Activated naive CD8-positive, alpha-beta T cell treated with anti-CD3 and anti-CD28 coated beads, Interleukin-2, amount 10 ng/mL, durations not matched to agents 7 days and 5 days (primary cell): ENCODE measurements at places on chromosomes 16 and 17. TPM values are rescaled to one million over a fixed set of nuclear protein-coding genes. Genes with fewer than 3 reads are reported as not detected.

DNA sequence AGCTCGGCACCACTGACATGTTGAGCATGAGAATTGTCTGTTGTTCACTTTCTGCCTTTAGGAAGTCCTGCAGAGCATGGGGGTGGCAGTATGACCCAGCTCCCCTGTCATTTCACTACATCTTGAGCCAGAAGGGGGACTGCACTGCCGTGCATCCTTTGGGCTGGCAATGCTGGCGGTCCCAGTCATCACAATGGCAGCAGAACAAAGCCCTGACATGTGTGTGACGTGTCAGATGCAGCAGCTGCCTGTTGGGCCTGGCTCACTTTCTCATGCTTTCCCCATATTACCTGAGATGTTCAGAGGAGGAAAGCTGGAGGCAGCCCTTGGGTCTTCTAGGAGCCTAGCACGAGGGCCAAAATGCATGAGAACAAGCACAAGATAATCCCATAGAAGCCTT, 6.3 kb upstream of the ABAT start:
- no peak for DNase-seq

ATP1B2 gene
- total RNA-seq: 0.42 TPM

- peak; percentile 29 for DNase-seq
Measured at GRCh38 chr16:68362262-68362913, 51.6 kb downstream of the PRMT7 start.

- DNase-seq: no peak
Measured at GRCh38 chr16:85990861-85991301, 91.9 kb downstream of the IRF8 start.

ZNF469 gene
- total RNA-seq: 1.1 TPM

- DNase-seq: no peak
Measured at GRCh38 chr17:4109449-4109848, 33.4 kb downstream of the ZZEF1 start.

DNA sequence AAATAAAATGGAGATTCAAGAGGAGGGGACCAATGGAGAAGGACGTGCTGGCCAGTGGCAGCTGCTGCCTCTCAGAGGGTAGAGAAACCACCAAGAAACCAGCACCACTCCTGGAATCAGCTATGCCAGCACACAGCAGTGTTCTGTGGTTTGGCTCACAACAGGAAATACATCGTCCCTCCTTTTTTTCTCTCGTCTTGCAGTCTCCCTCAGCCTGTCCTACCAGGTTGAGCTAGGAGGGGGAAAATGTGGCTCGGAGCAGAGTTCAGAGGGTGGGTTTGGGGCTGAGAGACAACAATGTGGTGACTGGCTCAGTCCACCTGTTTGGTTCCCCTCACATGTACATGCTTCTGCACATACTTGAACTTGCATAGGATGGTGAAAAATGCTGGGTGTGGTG, 19.9 kb upstream of the SLC16A5 start:
- peak; percentile 45 for DNase-seq

DNA sequence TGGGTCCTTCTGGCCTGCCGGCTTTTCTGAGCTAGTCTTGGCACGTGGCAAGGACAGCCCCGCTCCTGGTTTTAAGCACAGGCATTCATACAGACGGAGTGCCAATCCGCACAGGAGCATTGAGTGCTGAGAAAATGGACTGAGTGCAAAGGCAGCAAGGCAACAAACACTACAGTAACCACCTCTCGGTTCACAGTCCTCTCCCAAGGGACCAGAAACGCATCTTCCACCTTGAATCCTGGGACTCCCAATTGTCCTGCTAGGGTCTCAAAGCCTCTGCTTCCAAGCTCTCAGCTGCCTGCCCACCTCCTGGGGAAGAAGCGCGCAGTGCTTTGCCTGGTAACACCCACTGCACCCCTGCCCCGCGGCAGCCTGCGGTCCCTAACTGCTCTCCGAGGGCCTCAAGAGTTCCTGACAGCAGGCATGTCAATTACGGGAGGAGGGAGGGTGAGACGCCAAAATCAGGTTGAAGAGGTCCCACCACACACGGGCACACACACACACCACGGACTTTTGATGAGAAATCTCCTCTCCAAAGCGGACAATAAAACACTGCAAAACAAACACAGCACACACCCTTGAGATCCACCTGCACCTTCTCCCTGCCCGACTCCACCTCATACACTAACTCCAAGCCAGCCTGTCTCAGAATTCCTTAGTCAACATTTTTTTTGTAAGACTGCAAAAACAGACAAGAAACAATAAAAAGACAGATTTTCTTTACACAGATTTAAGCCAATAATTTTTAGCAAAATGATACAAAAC, 15.0 kb downstream of the SLC16A3 start:
- DNase-seq: no peak

KRT32 gene
- not detected for total RNA-seq

CCL8 gene
- not detected for total RNA-seq

C16orf92 gene
- total RNA-seq: not detected

- no peak for DNase-seq
Measured at GRCh38 chr17:62821189-62822079, 13.3 kb upstream of the MARCHF10 start.

DNA sequence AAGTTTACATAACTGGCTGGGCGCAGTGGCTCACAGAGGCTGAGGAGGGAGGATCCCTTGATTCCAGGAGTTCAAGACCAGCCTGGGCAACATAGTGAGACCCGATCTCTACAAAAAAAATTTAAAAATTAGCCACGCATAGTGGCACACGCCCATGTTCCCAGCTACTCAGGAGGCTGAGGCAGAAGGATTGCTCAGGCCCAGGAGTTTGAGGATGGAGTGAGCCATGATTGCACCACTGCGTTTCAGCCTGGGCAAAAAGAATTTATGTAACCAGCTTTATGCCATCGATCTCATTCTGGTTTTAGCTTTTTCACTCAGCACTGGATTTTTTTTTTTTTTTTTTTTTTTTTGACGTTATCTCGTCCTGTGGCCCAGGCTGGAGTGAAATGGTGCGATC, 9.1 kb upstream of the CD300E start:
- DNase-seq: no peak

KRT38 gene
- total RNA-seq: not detected

DNA sequence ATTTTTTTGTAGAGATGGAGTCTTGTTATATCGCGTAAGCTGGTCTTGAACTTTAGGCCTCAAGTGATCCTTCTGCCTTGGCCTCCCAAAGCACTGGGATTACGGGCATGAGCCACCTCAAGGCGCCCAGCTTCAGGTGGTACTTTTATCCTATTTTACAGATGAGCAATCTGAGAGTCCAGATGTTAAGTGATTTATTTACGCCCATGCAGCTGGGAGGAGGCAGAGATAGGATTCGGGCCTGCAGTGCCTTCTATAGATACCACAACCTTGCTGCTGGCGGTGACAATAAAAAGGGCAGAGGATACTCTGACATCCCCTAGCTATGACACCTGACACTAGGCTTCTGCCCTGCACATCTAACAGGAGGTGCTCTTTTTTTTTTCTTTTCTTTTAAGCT, 4.3 kb upstream of the KRT12 start:
- DNase-seq: no peak

DNA sequence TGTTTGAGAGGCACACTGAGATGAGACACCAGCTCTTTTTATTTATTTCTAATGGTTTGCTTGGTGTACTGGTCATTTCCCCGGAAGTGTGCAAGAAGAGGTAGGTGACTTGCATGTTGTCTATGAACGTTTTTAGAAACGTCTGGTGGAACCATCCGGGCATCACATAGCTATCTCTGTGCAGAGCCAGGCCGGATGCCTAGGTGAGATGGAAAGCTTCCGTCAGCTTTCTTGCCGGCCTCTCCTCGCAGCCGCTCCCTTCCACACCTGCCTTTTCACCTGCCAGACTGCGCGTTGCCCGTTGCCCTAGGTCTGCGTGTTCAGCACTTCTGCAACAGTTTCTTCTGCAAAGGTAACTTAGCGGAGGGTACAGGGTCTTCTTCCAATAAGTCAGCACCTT, 416.0 kb downstream of the WWOX start:
- DNase-seq: no peak

GRCh38 chr16:88613293-88613692, 25.1 kb upstream of the IL17C start:
- DNase-seq: no peak

CCDC200 gene
- total RNA-seq: not detected

DNA sequence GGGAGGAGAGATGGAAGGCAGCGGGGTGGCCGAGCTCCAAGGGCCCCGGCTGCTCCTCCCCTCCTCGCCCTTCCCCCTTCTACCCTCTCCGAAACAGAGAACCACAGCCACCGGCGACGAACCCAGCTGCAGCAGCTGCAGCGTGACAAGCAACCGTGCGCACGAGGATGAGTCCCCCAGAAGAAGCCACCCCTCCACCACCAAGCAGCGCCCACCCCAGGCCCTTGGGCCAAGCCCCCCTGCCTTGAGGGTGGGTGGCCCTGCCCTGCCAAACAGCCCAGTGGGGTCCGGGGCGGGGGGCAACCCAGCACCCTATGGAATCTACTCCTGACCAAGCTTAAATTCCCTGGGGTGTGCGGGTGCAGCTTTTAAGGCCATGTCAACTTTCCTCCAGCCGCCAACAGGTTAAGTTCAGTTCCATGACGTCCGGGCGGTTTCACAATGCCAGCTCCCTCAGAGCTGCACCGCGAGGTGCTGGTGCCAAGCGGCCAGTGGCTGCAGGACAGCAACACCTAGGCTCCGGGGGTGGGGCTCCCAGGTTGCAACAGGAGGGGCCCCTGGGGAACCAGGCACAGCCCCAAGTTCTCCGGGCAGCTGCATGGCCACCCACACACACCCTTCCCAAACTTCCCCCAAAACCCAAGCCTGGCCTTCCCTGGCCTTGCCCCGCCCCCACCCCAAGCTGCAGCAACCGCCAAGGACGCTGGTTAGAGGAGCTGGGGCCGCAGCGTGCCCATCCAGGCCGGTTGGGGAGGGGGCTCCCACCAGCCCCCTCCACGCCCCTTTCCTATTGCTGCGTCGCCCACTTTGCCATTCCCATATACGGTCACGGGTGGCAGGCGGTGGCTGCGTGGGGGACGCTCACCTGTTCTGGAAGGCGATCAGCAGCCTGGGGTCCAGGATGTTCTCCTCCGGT, 2.0 kb downstream of the CBX4 start:
- peak; percentile 72 for DNase-seq

DNA sequence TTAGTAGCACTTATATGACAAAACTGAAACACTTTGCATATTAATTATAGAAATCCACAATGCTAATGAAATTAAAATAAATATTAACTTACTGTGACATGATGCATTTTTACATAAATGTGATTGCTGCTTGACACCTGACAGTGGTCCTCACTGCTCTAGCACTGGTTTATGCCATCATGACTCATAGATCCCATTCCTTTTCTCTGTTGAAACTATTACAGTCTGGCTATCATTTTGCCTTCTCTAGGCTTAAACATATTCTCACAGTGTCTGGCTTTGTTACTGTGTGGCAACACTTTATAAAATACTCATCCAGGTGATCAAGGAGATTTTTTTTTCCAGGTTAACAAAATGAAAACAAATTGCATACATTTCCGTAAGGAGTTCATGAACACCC, 108.0 kb downstream of the MRTFB start:
- no peak for DNase-seq

DNA sequence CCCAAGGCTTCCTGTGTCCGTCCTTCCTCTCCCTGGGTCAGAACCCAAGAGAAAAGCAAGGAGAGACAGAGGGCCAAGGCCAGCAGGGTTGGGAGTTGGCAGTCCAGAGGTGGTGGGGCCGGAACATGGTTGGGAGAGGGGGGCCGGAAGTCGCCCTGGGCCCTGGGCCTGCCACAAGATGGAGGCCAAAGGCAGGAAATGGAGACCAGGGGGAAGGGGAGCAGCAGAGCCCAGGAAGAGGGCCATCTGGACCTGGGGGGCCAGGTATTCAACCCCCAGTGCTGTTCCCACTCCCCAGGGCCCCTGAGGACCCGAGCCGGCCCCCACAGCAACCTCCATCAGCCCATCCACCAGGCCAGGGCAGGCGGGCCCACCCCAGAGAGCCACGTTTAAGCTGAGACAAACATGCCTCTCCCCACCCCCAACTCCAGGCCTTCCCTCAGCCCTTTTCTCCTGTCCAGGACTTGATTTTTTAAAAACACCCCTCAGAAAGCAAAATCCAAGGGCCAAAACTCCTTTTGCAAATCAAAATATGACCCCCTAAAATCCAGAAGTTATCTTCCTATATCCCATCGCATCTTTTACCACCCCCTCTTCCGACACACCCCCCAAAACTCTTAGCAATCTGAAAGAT, 4.4 kb upstream of the BCL6B start:
- no peak for DNase-seq

DNA sequence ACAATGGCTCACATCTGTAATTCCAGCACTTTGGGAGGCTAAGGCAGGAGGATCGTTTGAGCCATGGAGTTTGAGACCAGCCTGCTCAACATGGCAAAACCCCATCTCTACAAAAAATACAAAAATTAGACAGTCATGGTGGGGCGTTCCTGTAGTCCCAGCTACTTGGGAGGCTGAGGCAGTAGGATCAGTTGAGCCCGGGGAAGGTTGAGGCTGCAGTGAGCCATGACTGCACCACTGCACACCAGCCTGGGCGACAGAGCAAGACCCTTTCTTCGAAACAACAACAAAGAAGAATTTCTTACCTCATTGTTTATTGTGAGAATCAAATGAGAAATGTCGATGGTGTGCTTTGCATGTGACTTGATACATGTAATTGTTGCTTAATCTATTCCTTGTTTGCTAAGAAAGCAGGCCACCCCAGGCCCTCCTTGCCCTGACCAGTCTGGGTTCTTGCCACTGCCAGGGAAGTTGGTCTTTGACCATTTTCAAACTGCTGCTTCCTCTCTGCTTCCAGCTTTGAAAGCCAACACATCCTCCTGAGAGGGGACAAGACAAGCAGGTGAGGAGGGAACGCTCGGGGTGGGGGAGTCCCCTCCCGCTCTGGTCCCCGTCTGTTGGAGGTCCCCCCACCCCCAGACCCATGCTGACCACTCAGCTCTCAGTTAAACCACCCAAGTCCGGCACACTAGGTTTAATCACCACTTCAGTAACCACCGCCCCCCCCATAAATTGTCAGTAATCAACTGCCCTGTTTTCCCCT, 47.3 kb upstream of the CPNE2 start:
- DNase-seq: no peak

- DNase-seq: no peak
Measured at GRCh38 chr16:4105848-4106247, 10.4 kb downstream of the ADCY9 start.

DNA sequence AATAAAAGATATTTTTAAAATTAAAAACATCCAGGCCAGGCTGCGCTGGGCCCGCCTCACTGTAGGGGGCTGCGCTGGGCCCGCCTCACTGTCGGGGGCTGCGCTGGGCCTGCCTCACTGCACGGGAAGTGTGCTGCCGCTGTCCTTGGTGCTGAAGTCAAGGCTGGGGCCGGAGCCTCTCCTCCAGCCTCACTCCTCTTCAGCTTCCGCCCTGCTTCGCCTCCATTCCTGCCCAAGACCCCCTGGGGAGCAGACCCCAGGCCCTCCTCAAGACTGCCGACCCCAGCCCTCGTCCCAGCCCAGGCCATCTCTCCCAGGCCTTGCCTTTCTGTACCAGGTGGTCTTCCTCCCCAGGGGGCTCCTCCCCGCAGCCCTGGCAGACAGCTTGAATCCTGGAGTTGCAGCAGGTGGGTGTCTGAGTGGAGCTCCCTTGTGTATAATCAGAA, 26.2 kb downstream of the ENDOV start:
- DNase-seq: peak; percentile 78

- no peak for DNase-seq
Measured at GRCh38 chr17:1469231-1469852, 13.3 kb upstream of the CRK start.

GRCh38 chr16:28285649-28286048, 6.7 kb upstream of the SBK1 start:
- no peak for DNase-seq
